Fibroblast of the aortic adventitia (primary cell): ENCODE measurements at places on chromosomes 16 and 17. TPM values are rescaled to one million over a fixed set of nuclear protein-coding genes. Genes with fewer than 3 reads are reported as not detected.
A peak's percentile ranks its signal among the peaks of the same experiment; 100 is the strongest.

Gene DNAJA2
- 66.9 and 117 TPM in 2 replicates for total RNA-seq

GRCh38 chr17:29219378-29220047, 27.1 kb upstream of the CRYBA1 start:
- peak; percentile 89 for DNase-seq

GRCh38 chr16:48143812-48144368, 11.9 kb downstream of the ABCC12 start:
- DNase-seq: no peak

GRCh38 chr17:49734515-49735490, 27.0 kb upstream of the SLC35B1 start:
- no peak for DNase-seq

Gene PRM2
- total RNA-seq: not detected in 2 replicates

- DNase-seq: no peak
Measured at GRCh38 chr16:57472665-57473060, 10.2 kb downstream of the POLR2C start.

DNA sequence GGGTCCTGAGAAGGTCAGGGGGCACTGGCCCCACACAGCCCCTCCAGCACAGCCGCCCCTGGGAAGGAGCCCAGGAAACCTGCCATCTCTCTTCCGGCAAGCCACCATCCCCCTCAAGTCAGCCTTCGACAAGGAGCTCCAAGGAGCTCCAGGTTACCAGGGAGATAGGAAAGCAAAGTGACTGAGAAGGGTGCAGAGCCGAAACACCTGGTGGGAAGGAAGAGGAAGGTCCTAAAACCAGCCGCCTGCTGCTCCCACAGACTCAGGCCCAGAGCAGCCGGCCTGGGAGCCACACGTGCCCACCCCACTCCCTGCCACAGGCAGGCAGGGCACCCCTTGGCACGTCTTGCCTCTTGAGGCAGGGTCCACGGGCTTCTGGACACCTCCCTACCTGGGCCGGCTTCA, 80.7 kb downstream of the TIMM22 start:
- DNase-seq: no peak

Gene ABCA9
- 122 and 235 TPM in 2 replicates for total RNA-seq

Gene SLC2A4
- total RNA-seq: 0.18 TPM in 1 of 2 replicates, not detected in the other

Gene KRT26
- not detected in 2 replicates for total RNA-seq

Gene ADAM11
- 0.36 and 1.9 TPM in 2 replicates for total RNA-seq

Gene WNT9B
- total RNA-seq: 0.09 TPM in 1 of 2 replicates, not detected in the other

Gene CDH1
- 2.1 TPM in 1 of 2 replicates, not detected in the other for total RNA-seq

GRCh38 chr17:44117351-44117750, 6.1 kb downstream of the HDAC5 start:
- no peak for DNase-seq

GRCh38 chr17:75980188-75981018, 1.4 kb downstream of the TEN1 start:
- DNase-seq: no peak

- no peak for DNase-seq
Measured at GRCh38 chr17:7894866-7895265, 6.3 kb downstream of the CHD3 start.

DNA sequence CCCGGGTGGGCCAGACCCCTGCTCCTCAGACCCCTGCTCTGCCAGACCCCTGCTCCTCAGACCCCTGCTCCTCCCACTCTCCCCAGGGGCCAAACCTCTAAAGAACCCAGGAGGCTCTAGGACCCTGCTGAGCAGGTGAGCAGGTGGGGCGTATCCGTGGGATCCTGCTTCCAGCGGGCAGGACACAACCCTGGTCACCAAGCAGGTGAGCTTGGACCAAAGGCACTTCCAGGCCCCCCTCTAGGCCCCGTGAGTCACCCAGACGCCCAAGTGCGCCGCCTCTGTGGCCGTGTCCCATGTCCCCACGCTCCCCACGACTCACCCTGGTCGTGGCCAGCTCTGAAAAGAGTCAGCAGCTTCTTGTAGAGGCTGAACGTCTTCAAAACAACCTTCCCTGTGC, 5.0 kb downstream of the CYBC1 start:
- DNase-seq: no peak

Gene DERL2
- 11.2 and 45.6 TPM in 2 replicates for total RNA-seq

- peak; percentile 5 for DNase-seq
Measured at GRCh38 chr17:36777118-36777517, 160.2 kb upstream of the LHX1 start.

- DNase-seq: no peak
Measured at GRCh38 chr16:51439271-51439670, 288.2 kb upstream of the SALL1 start.

DNA sequence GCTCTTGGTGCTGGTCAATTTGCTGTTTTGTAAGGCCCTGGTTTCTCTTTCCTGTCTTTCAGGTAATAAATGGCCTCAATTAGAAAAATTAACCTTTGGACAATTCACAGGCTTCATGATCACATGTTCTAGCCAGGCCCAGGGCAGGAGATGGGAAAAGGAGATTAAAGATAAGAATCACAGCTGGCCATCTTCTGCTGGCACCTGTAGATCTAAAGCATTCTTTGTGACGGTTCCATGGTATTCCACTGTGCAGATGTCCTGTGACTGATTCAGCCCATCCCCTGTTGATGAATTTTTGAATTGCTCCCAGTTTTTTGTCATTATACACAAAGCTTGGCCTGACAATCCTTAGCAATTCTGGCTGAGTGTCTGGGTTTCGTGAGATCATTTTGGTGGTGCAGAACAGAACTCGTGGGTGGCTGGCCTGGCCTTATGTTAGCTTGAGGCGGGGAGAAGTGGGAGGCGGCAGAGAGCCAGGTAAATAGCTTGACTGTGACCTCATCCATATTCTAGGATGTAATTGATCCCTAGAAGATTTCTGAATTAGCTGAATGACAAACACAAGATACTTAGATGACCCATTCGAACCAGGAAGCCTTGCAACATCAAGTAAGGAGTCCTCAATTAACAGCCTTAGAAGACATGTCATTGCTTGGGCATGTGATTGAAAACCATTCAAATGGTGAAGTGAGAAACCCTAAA, 14.1 kb downstream of the TMC5 start:
- no peak for DNase-seq

Gene LUC7L3
- total RNA-seq: 30.2 and 125 TPM in 2 replicates

GRCh38 chr16:56691885-56692284, 9.6 kb downstream of the MT1X start:
- DNase-seq: peak; percentile 22

DNA sequence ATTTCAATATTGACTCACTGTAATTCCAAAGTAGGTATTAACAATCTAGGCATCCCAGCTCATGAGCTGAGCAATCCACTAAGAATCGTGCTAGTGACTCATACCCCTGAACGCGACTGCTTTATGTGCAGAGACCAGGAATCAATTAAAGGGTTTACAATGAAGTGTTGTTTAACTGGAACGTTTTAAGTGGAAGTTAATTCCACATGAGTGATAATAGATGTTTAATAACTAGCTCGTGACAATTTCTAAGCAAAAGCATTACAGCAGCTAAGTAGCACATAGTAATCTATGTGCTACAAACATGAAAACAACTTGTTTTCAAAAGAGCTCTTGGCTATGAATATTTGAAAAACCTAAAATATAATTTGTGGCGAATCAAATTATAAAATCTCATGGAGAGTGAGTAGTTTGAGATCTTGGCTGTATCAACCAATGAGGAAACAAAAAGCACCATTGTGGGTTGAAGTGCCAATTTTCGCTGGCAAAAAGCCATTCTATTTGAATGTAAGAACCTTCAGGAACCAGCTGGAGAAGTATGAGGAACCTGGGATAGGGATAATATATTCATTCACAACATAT, 9.4 kb downstream of the GJC1 start:
- peak; percentile 81 for DNase-seq

Gene CAMTA2
- total RNA-seq: 12.1 and 21.1 TPM in 2 replicates

GRCh38 chr17:41492351-41492750, 2.6 kb upstream of the KRT36 start:
- peak; percentile 17 for DNase-seq

DNA sequence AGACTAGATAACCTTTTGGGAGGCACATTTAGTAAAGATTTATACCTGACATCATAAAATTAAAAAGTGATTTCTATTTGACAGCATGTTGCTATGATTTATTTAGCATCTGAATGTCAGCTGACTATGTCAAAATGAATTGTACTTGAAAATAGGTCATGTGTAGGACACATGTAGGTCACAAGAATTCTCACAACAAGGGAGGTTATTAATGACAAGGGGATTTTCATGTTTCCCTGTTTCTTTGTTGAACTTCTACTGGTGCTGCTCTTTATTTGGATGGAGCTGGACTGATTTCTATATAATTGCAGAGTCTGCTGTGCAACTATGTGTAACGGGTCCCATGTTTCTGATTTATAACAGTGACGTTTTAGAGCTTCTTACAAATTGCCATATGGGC, 144.4 kb downstream of the CNTNAP4 start:
- no peak for DNase-seq

DNA sequence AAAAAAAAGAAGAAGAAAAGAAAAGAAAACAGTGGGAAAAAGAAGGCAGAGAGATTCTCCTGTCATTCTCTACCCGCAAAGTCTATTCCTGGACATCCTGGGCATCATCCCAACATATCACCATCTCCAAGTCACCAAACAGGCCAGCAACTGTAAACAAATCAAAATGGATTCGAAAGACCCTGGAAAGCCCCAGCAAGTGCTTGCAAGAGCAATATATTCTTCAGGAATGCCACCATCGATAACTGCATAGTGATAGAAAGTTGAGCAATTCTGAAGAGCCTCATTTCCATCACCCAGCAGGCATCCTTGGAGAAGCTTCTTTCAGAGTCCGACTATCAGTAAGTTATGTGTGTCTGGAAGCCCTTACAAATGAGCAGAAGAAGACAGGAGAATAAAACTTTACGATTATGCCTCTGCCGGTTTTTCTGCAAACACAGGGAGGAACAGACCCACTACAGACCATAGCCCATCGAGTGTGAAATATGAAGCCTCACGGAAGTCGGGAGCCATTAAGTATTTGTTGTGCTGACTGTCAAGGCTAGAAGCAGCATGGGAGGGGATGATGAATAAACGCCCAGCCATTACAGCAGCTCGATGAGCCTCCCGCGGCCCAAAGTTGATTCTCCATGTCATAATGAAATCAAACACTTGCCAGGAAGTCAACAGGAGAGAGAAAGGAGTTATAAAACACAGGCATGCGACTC, 64.5 kb upstream of the SEC14L1 start:
- no peak for DNase-seq

Gene MPV17L
- total RNA-seq: 1.1 and 3.3 TPM in 2 replicates

DNA sequence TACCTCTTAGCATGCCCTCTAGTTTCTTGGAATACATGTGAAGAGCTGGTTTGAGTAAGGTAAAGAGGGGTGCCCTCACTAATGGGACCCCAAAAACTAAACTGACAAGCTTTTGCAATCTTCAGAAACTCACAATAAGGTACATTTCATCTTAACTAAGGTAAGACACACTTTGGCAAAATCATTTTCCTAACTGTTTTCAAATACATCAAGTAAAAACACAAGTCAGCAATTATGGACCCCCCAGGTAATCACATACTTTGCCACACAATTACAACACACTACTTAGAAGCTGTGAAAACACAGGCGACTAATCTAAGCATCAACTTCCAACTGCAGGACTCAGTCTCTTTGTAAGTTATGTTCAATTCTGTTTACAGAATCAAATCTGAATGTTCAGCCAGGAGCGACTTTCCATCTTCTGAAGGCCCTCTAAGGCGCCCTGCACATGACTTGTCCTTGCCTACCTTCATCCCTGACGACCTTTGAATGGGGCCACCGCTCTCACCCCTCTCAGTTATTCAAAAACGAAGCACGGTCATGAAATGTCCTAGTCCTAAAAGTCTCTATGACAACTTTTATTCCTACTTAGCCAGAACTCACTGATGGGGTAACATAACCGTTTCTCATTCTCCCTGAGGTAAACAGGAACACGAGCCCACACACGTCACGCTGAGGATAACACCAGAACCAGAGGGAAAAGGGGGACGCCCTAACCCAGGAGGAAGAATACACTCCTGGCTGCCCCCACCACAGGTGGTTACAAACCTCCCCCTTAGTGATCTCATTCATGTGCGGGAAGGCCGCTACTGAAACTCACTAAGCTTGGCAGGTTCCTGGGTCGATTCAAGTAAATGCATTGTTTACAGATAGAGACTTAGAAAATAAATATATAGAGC, 5.5 kb downstream of the CREBBP start:
- no peak for DNase-seq

DNA sequence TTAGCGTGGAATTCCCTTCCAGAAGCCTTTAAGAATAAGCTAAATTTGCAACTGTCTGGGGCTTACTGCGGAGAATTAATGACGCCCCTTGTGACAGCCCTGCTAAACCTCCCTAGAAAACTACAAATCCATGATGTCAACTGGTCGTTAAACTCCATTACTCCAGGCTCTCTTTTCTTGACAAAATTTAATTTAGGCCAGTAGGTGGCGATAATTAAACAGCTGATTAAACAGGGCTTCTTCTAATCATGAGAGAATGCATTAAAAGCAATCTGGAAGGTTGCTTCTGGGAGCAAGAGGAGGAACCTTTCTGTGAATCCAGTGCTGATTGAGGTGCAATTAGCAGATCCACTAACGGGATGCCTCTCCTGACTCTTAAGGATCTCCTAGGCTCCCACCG, 8.1 kb upstream of the NLRP1 start:
- peak; percentile 60 for DNase-seq

DNA sequence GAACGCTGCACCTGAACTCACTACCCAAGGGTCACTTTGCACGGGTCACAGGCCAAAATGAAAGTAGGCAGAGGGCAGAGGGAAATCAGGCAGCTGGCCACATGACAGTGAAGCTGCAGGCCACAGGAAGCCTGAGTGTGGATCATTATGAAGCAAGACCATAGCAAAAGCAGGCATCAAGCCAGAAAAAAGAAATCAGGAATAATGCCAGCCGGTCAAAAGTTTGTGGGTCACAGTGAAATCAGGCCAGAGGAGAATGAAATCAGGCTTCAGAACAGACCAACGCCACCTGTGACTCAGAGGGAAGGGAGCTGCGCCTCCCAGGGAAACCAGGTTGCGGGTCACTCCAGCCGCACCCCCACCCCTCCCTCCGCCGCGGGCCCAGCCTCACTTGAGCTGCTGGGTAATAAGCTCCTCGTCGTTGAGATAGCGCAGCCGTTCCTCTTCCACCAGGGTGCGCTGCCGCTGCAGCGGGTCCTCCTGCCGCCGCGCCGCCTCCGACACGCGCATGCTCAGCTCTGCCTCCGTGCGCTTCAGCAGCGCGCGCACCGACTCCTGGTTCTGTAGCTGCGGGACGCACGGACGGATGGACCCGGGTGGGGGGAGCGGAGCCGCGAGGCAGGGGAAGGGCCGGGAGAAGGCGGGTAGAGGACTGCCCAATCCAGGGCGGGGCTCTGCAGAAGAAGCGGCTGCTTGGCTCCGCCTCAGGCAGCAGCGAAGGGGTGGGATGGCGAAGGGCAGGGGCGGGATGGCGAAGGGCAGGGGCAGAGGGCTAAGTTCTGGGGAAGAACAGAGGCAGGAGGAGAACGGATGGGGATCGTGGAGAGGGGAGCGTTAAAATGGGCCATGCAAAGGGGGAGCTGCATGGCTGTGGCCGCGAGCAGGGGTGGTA, 47.7 kb downstream of the SRCIN1 start:
- DNase-seq: peak; percentile 87
